Hindlimb muscle (tissue), 1 donor: ENCODE measurements at places on chromosomes 3 and 15.

- no peak for DNase-seq
These were observed 137.0 kb downstream of the GHSR start for GRCh38 chr3:172311217-172311616.

GRCh38 chr15:57436961-57437360, 60.7 kb downstream of the CGNL1 start:
- DNase-seq, result no peak

- no peak for DNase-seq
These were observed 23.0 kb upstream of the GYG1 start for GRCh38 chr3:148968321-148968720.

- no peak for DNase-seq
These were observed 48.6 kb downstream of the FOXL2 start for GRCh38 chr3:138898301-138898700.

GRCh38 chr15:44125879-44126278, 69.2 kb downstream of the FRMD5 start:
- no peak for DNase-seq

- DNase-seq, result no peak
These were observed 86.8 kb upstream of the PSMD6 start for GRCh38 chr3:64110071-64110470.
